ENCODE measurements at places on chromosomes 6 and 20.
A peak's percentile ranks its signal among the peaks of the same experiment; 100 is the strongest.

- DNase-seq: no peak
Observed at GRCh38 chr20:21364413-21364812, 32.9 kb downstream of the NKX2-4 start.

- no peak for DNase-seq
Observed at GRCh38 chr6:87110636-87111035, 15.7 kb upstream of the CGA start.

GRCh38 chr20:57170343-57170742, 96.1 kb downstream of the BMP7 start:
- DNase-seq: no peak

DNA sequence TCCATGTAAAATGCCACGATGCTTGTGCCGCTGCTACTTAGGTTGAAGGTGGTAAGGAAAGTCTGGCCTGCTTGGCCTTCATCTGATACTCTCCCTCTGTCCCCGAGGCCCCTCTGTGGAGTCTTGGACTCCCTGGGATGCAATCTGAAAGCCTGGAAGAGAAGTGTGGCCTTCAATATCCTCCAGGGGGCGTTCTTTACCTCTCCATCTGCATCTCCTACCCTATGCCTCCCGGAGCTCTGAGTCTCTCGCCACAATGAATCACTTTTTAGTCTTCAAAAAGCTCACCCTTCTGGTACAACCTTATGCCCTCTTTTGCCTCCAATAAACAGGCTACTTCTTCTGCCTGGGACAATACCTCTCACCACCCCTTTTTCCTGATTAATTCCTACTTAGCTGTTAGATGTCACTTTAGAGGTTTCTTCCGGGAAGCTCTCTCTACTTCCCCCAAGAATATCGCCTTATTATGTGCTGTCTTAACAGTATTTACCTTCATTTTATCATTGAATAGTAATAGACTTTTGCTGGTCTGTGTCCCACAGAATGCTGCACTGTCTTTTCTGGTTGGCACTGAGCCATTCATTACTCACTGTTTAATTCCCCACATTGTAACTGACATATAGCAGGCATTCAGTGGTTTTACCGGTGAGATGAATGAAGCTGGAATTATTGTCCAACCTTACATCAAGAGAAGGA, 13.9 kb upstream of the ATG5 start:
- peak; percentile 80 for DNase-seq

DNA sequence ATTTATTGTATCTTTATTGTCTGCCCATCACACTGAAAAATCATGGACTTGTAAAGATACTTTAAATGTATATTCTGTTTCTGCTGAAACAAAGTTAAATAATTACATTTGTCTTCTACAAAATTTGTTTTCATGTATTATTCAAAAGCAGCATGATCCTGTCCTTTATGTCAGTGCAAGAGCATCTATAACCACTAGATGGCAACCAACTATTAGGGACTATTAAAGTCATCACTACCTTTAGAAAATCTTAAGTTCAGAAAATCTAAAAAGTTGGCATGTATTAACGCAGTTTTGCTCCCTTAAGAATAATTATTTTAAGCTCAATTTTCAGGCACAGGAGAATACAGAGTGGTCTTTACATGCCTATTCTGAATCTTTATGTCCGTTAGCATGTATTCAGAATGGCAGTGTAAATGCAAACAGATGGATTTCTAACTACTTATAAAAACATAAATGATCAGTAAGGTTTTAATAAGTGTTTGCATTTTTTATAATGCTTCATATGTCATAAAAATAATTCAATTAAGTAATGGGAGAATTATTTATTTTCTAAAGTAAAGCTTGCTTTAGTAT, 17.8 kb downstream of the TMEM30A start:
- no peak for DNase-seq

GRCh38 chr6:163667372-163668060, 253.0 kb downstream of the QKI start:
- DNase-seq: peak; percentile 19

- no peak for DNase-seq
Observed at GRCh38 chr20:33679758-33680485, 5.7 kb upstream of the NECAB3 start.

DNA sequence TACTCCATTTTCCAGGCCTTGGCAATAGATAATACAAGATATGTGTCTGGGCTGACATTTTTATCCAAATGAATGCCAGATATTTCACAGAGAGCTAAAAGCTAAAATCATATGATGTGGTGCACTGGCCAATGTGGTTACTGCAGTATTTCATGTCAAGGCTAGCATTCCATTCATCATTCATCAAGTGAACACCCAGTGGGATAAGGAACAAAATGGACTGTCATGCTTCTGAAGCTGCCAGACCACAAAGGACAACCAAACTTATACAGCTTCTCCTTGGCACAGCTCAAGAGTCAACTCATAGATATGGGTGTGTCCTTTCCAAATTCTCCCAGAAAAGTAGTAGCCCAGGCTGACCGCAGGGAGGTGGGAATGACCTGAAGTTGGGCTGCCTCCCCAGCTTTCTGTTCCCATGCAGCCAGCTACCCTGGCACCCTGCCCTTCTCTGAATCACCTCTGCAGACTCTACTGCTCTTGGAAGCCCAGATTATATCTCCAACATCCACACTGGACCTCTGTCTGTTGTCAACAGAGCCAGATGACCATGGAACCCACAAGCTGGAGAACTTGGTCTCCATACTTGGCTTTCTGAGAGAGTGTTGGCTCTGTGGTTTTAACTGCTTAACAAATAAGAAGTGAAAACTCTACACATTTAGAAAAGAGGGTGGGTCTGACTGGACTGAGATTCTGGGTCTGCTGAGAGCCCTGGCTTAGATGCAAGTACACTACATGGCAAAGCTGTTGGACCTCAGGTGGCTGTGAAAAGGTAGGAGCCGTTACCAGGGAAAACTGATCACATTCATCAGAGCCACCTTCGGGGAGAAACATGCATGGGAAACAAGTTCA, 122.8 kb downstream of the ALDH8A1 start:
- peak; percentile 71 for DNase-seq

GRCh38 chr6:165092881-165093595, 216.4 kb downstream of the C6orf118 start:
- no peak for DNase-seq

DNA sequence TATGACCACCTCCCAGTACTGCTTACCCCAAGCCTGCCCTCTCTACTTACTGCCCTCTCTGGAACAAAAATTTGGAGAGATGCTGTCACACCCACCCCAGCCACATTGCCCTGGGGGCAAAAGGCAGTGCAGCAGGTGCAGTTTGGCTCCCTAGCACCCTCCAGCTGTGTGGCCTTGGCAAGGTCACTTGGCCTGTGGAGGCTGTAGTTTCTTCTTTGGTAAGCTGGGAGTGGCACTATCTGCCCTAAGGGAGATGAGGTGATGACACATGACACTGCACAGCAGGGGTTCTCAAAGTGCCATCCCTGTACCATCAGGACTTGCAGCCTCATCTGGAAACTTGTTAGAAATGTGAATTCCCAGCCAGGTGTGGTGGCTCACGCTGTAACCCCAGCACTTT, 44.8 kb downstream of the TAF8 start:
- DNase-seq: no peak

DNA sequence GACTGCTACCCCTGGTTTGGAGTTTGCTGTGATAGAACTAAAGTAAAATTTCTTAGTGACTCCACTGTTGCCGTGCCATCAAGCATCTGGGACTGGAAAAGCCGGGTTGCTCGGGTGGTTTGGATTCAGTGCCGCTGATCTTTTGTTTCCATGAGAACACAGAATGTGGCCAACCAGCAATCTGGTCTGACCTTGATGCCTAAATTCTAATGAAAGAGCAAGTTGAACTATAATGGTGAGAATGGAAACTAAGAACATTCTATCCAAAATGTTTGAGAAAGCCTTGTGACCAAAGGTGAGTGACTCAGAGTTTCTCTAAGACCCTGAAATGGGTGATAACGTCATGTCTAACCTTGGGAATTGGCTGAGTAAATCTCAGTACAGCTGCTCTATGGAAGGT, 9.9 kb upstream of the PI16 start:
- DNase-seq: no peak

- no peak for DNase-seq
Observed at GRCh38 chr6:38169977-38170526, 350.5 kb downstream of the ZFAND3 start.

DNA sequence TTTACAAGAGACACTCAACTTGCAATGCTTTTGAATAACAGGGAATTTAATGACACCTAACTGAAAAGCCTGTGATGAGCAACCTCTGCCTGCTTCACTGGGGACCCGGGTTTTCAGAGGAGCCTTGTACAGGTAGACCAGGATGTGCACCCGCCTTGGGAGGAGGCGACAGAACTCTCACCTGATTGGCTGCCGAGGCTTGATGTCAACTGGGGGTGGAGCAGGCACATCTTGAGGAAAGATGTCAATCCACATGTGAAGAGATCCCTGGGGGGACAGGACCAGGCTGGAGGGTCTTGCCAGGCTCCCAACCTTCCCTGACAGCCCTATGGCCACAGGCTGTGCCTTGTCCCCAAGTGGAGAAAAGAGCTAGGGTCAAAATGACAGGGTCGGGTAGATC, 19.8 kb downstream of the ERGIC3 start:
- DNase-seq: no peak

DNA sequence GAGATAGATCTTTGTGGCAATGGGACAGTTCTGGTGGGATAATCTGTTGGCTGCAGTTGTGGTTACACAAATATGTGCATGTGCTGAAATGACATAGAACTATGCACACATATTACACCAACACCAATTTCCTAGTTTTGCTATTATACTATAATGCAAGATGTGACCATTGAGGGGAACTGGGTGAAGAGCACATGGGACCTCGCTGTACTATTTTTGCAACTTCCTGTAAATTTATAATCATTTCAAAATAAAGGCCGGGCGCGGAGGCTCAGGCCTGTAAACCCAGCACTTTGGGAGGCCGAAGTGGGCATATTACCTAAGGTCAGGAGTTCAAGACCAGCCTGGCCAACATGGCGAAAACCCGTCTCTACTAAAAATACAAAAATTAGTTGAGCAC, 8.7 kb downstream of the ARMC12 start:
- no peak for DNase-seq

- peak; percentile 28 for DNase-seq
Observed at GRCh38 chr6:106546261-106546690, 83.0 kb downstream of the RTN4IP1 start.

- DNase-seq: no peak
Observed at GRCh38 chr20:47950124-47950912, 165.0 kb upstream of the SULF2 start.

GRCh38 chr6:169558378-169558773, 143.5 kb downstream of the WDR27 start:
- no peak for DNase-seq

DNA sequence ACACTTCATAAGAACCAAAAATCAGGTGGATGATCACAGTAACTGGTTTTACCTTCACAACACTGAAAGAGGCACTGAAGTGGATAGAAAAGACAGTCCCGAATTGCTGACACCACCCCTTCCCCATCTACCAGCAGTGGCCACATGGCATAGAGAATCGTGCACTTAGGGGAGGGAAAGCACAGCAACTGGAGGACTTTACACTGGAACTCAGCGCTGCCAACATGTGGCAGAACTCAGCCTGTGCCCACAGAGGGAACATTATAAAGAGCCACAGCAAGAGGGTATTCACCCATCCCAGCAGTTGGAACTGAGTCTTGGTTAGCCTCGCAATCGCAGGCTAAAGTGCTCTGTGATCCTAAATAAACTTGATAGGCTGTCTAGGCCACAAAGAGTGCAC, 6.5 kb upstream of the KIAA1586 start:
- no peak for DNase-seq

- DNase-seq: peak; percentile 55
Observed at GRCh38 chr6:17042422-17043147, 59.3 kb upstream of the STMND1 start.

DNA sequence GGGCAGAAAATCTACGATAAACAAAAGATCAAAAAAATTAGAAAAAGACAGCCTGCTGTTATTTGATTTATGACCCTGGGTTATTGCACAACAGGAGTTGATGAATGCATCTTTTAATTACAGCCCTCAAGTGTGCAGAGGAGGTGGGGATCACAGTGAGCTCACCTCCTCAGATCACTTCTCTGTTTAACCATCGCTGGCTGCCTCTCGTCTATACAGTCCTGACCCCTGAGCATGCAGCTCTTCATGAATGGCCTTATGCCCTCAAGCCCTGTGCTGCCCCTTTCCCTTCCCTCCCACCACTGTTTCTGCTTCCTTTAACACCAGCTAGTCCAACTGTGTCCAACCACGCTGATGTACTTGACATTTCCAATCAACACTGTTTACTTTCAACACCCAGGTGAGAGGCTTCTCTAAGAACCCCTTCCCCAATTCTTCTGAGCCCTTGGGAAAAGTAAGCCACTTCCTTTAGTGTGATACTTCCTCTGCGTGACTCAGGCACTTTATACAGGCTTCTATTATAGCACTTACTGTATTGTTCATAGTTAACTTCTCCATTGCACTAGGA, 60.6 kb upstream of the RIPOR2 start:
- no peak for DNase-seq

- DNase-seq: no peak
Observed at GRCh38 chr6:12359036-12359435, 68.9 kb downstream of the EDN1 start.

- no peak for DNase-seq
Observed at GRCh38 chr6:86707545-86708120, 229.7 kb upstream of the HTR1E start.

DNA sequence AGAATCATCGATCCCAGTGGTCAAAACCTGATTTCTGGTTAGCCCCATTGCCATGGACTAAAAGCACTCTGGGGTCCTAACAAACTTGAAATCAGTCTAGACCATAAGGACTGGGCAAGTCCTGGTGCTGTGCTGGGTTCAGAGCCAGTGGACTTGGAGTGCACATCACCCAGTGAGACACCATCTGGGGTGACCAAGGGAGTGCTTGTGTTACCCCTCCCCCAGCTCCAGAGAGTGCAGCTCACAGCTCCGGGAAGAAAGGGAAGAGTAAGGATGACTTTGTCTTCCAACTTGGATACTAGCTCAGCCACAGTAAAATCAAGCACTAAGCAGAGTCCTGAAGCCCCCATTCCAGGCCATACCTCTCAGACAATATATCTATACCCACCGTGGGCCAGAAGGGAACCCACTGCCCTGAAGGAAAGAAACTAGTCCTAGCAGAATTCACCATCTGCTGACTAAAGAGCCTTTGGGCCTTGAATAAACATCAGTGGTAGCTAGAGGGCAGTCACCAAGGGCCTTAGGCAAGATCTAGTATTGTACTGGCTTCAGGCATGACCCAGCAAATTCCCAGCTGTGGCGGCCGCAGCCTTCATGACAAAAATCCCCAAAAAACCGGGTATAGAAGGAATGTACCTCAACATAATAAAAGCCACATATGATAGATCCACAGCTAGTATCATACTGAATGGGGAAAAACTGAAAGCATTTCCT, 153.5 kb upstream of the OGFRL1 start:
- no peak for DNase-seq
